ENCODE measurements at places on chromosomes 16 and 17. TPM values are rescaled to one million over a fixed set of nuclear protein-coding genes. Genes with fewer than 3 reads are reported as not detected.

The LRRC75A gene
- 1.5 TPM for total RNA-seq

The PIK3R5 gene
- 12.3 TPM for total RNA-seq

The CCL16 gene
- total RNA-seq = not detected

The OSBPL7 gene
- 8.9 TPM for total RNA-seq

The SHPK gene
- 9.5 TPM for total RNA-seq

The GPR139 gene
- total RNA-seq = not detected

The CEP295NL gene
- 1.8 TPM for total RNA-seq

The ZNF594 gene
- total RNA-seq = 27.7 TPM

The SALL1 gene
- 0.33 TPM for total RNA-seq

The TBC1D3C gene
- not detected for total RNA-seq

The OR4D2 gene
- total RNA-seq = not detected

The ATP2C2 gene
- 6.0 TPM for total RNA-seq

The CNGB1 gene
- not detected for total RNA-seq

The CPHXL2 gene
- not detected for total RNA-seq

The NUPR1 gene
- 47.5 TPM for total RNA-seq

The ZPBP2 gene
- total RNA-seq = not detected

The GOSR2 gene
- 41.0 TPM for total RNA-seq

The SCGB1C2 gene
- not detected for total RNA-seq

The LRRC59 gene
- total RNA-seq = 42.1 TPM

The ALDOA gene
- total RNA-seq = 479 TPM

The KRTAP2-2 gene
- not detected for total RNA-seq

The DCAKD gene
- 48.2 TPM for total RNA-seq

The MARVELD3 gene
- 11.8 TPM for total RNA-seq

The CSH1 gene
- not detected for total RNA-seq

The TNP2 gene
- not detected for total RNA-seq

The CA7 gene
- total RNA-seq = 1.3 TPM

The SMIM36 gene
- total RNA-seq = not detected

The TMEM100 gene
- total RNA-seq = 6.7 TPM

The NOL3 gene
- 45.9 TPM for total RNA-seq

The ZNF469 gene
- 0.98 TPM for total RNA-seq

The HOXB5 gene
- total RNA-seq = 2.0 TPM

The CES5A gene
- not detected for total RNA-seq

The TMEM88 gene
- 21.0 TPM for total RNA-seq

The RDM1 gene
- total RNA-seq = not detected

The ADAD2 gene
- 0.96 TPM for total RNA-seq

The CMTM2 gene
- total RNA-seq = not detected

The SPIRE2 gene
- total RNA-seq = 1.3 TPM

The TMEM106A gene
- total RNA-seq = 7.9 TPM

The TP53TG3C gene
- total RNA-seq = not detected

The CACNG1 gene
- total RNA-seq = not detected

The WSCD1 gene
- 0.88 TPM for total RNA-seq

The WNT9B gene
- total RNA-seq = 2.4 TPM

The TSPAN10 gene
- 2.6 TPM for total RNA-seq

The CBLN1 gene
- total RNA-seq = not detected

The MT4 gene
- not detected for total RNA-seq

The IKZF3 gene
- total RNA-seq = 4.8 TPM

The AARSD1 gene
- 26.5 TPM for total RNA-seq

The CCL1 gene
- not detected for total RNA-seq

The OR4D1 gene
- not detected for total RNA-seq

The CA10 gene
- not detected for total RNA-seq

The RHBDL3 gene
- total RNA-seq = 0.73 TPM

The RNF151 gene
- 0.98 TPM for total RNA-seq

The SP6 gene
- 3.6 TPM for total RNA-seq

The ENGASE gene
- total RNA-seq = 31.5 TPM

The PLEKHH3 gene
- 24.6 TPM for total RNA-seq

Data from breast epithelium (tissue), 4 donors.